Stimulated activated CD8-positive, alpha-beta memory T cell treated with anti-CD3 and anti-CD28 coated beads, Interleukin-4, amount 100 ng/mL, for 4 hours (primary cell): ENCODE measurements at places on chromosomes 5 and 9.

DNA sequence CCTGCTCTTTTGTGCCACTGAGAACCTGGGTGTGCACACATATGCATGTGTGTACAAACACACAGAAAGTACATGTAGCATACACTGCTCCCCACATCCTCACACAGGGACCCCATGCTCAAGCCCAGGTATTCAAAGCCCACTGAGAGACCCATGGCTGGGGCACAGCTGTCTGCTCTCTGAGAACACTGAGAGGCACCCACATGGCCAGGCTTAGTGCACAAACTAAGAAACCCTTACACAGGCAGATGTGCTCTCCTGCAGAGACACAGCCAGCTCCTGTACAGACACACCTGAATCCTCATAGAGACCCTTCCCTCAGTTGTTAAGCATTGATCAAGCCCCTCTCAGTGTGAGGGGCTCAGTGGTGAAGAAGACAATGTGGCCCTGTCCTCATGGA, 92.5 kb downstream of the CACNA1B start:
- no peak for DNase-seq

DNA sequence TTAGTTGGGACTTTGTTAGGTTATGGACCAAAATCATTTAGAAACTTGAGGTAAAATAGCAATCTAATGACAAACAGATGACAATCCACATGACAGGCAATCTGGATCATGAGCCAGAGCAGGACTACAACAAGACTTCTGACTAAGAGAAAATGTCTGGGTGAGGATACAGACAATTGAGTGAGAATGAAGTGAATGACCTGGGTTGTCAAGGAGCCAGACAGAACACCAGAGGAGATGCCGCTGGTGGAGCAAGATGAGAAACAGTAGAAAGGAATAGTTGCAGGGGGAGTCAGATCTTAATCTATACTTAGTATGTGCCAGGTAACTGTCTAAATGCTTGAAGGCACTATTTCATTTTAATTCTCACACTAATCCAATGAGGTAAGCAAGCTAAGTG, 277.8 kb downstream of the PRELID2 start:
- no peak for DNase-seq

GRCh38 chr5:127565586-127566270, 48.3 kb downstream of the PRRC1 start:
- no peak for DNase-seq

- DNase-seq, result no peak
These were observed 763.7 kb upstream of the GRAMD2B start for GRCh38 chr5:125659316-125660023.

DNA sequence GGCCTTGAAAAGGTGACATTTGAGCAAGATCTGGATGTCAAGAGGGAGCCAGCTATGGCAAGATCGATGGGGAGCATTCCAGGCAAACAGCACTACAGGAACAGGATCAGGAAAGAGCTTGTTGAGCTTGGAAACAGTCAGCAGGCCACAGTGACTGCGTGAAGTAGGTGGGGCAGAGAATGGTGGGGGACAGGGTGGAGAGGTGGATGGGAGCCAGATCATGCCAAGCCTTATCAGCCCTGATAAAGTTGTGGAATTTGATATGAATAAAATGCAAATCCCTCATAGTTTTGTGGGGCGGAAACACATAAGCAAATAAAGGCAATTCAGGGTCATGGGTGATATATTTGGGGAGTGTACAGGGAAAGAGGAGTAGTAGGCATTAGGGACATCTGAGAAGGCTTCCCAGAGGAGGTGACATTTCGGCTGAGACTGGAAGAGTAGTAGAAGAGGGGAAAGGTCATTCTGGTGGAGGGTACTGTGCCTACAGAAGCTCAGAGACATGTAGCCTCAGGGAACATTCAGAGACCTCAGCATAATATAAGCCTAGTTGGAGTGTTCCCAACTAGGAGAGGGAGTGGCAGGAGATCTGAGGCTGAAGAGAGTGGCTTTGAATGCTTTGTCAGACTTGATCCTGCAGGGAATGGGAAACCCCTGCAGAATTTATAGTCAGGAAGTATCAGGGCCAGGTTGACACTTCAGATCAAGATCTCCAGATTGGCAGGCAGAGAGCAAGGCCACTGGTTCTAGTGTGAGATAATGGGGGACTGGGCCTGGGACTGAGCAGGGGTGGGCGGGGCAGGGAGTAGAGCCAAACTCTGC, 9.7 kb upstream of the CYSTM1 start:
- no peak for DNase-seq

- DNase-seq, result no peak
These were observed 23.6 kb upstream of the CEMIP2 start for GRCh38 chr9:71791875-71792274.

GRCh38 chr5:92566113-92566786, 1014.8 kb downstream of the NR2F1-AS1 start:
- DNase-seq, result no peak

DNA sequence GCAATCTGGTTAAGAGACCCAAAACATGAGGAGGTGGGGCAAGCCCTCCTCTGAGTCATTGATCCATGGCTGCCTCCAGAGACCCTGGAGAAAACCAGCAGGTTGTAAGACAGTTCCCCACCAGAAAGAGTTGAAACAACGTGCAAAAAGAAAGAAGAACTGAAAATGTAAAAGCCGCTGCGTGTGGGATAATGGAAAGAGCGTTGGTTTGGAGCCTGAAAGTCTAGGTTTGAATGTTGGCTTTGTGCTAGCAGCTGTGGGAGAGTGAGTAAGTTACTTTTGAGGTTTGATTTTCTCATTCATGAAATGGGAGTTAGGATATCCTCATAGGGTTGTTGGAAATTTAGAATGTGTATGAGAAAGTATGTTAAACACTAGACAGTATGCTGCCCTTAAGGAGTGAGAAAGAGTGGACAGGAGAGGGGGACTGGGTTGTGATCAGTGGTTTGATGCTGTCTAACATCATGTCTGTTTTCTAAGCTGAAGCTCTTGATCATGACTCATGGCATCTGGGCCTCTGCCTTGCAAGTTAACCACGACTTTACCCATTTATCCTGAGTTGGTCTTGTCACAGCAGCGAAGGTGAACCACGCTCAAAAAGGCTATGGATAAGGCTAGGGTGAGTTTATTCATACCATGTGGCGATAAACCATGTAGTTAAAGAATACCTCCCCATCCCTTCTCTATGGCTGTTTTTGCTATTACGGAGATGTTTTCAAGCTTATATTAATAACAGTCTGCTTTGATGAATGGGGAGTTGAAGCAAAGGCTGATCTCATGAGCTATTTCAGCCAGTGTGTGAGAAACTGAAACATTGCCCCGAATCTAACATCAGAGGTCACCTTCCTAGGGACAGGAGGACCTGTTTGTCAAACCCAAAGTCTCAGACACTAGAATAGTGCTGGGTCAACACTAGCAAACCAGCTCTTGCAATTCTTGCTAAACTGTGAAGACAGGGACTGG, 41.3 kb downstream of the ZNF366 start:
- no peak for DNase-seq

GRCh38 chr9:32551276-32552051, 663 bp upstream of the SMIM27 start:
- no peak for DNase-seq

GRCh38 chr5:24397601-24398000, 247.2 kb downstream of the CDH10 start:
- DNase-seq, result no peak

GRCh38 chr5:144254552-144254951, 83.9 kb downstream of the KCTD16 start:
- DNase-seq, result no peak

GRCh38 chr9:90307167-90307833, 335.3 kb downstream of the DIRAS2 start:
- DNase-seq, result no peak

- DNase-seq, result no peak
These were observed 3.0 kb upstream of the IFNW1 start for GRCh38 chr9:21144603-21145002.

GRCh38 chr5:57494104-57495098, 11.8 kb upstream of the ACTBL2 start:
- DNase-seq, result no peak

DNA sequence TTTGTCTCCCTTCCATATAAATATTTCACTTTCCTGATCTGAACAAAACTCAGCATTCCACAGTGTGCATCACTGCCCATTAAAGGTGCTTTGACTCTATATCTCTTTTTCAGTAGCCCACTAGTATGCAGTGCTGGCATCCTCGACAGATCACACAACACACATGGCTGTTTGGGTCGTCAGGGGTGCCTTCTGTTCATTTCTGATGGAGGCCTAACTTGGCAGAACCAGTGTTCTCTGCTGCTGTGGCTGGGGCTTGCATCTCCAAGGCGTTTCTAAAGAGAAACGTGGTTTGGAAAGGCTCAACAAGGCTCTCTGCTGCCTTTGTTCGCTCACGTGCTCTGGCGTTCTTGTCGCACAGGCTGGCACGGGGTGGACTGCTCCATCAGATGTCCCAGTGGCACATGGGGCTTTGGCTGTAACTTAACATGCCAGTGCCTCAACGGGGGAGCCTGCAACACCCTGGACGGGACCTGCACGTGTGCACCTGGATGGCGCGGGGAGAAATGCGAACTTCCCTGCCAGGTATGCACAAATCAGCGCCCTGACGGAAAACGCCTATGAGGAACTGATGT, 97.7 kb upstream of the PRRC1 start:
- DNase-seq, result no peak

GRCh38 chr9:137722481-137722880, 103.7 kb downstream of the EHMT1 start:
- no peak for DNase-seq

DNA sequence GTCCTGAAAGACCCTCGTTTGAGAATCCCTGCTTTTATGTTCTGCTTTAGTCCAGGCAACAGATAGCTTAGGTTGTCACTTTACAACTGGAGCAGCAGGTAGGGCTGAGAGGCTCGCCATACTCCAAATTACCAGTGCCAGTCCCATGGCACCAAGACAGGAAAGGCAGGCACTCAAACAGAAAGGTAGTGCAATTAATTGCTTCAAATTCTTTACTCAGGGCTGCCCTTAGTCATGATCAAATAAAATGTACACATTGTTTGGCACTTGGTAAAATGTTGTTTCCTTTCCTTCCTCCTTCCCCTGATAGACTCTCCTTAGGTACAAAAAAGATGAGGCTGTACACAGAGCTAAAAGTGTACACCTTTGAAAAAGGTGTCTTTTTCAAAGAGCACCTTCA, 115.8 kb upstream of the CCDC152 start:
- no peak for DNase-seq

DNA sequence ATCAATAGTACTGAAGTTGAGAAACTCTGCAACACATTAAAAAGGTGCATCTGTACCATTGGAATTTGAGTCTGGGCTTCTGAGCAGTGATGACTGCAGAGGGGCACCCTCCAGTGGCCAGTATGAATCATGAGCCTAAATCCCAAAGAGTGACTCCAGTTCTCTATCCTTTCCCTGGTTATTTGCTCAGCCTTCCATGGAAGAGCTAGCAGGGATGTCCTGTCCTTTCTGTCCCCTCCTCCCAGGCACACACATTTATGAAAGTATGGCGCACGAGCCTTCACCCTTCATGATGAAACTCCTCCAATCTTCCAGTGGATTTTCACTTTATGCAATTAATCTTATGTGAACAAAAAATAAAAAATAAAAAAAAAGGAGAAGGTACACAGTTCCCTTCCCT, 81.0 kb downstream of the ESM1 start:
- DNase-seq, result no peak

DNA sequence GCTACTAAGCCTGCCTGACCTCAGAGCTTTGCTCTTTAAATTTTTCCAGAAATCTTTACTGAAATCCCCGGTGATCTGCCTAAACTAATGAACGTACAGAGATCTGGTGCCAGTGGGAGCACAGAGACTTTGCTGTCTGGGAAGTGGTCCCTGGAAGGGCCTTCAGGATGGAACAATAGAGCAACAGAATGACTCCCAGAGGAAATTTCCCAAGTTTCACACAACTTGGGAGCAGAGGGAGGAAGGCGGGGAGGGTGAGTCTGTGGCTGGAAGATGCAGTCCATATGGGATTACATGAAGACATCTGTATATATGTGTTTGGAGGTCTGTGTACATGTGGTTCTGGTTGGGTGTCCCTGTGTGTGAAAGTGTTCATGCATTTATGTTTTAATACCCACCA, 638.3 kb downstream of the CCDC171 start:
- DNase-seq, result no peak

- no peak for DNase-seq
These were observed 3.6 kb upstream of the DCP2 start for GRCh38 chr5:112973036-112973435.
